ENCODE measurements at places on chromosomes 4 and X.
A peak's percentile ranks its signal among the peaks of the same experiment; 100 is the strongest.

GRCh38 chr4:140679576-140679975, 76.6 kb downstream of the TBC1D9 start:
- DNase-seq: no peak

- no peak for DNase-seq
Measured at GRCh38 chr4:152072001-152072485, 311.2 kb upstream of the GATB start.

DNA sequence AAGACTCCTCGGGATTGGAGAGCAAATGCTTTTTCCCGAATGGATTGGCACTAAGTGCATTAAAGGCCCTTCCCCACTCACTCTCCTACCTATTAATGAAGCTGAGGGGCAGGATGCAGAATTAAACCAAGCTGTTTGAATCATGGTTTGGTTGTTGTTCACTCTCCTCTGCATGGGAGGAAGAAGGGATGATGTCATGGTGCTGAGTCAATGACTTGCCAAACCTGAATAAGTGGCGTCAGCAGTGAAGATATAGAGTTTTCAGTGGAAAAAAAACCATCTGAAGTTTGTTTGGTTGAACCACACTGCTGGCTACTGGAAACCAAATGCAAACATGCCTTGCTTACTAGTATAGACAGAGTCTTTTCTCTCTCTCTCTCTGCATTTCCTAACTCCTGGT, 19.8 kb upstream of the ZXDA start:
- no peak for DNase-seq

DNA sequence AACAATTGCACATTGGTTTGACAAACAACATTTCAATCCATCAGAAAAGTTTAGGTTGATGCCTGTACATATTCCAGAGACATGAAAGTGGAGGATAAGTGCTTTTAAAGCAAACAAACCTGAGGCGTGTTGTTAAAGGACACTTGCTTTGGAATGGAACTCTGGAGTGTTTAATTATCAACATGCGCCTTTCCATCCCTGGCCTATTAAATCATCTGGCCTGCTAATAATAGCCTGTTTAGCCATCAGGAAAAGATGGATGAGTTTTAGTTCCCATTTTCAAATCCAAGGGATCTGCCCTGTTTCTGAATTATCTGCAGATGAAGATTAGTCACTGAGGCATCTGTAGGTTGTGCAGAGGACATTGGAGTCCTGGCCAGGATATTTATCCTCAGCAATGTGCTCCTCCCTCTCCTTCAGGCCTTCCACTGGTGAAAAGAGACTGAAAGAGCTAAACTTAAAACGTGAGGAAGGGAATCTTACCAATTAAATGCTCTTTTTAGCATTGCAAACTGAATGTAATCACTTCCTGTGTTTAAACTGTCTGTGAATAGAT, 388.9 kb downstream of the PPARGC1A start:
- DNase-seq: no peak

GRCh38 chrX:12610079-12610478, 181.1 kb upstream of the PRPS2 start:
- DNase-seq: no peak

DNA sequence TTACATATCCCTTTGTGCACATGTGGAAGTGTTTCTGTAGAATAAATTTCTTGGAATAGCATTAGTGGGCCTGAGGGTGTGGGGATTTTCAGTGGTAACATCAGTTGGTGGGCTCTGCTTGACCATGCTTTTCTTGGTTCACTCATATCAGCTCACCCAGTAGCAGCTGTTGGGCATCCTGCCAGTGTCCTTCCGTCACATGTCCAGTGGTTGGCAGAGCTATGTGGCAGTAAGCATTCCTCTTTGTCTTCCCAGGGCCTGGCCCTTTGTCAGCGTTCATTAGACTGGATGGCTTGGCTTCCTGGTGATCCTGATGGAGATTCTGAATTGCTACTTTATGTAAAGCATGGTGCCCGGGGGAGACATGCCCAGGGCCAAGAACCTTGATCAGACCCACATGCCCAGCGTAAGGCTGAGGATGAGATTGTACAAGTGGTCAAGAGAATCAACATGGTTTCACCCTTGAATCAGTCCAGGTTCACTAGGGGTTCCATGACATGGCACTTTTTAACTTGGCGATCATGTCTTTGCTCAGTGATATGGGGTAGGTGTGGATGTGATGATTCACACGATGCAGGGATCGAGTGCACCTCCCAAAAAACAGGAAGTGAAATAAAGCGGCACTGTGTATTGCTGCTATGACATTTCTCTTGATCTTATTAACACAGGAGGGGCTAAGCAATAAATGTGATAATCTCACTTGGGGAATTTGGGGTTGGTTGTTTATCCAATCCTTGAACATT, 72.1 kb upstream of the IGFBP7 start:
- DNase-seq: no peak

GRCh38 chr4:27218013-27218412, 357.4 kb downstream of the STIM2 start:
- no peak for DNase-seq

DNA sequence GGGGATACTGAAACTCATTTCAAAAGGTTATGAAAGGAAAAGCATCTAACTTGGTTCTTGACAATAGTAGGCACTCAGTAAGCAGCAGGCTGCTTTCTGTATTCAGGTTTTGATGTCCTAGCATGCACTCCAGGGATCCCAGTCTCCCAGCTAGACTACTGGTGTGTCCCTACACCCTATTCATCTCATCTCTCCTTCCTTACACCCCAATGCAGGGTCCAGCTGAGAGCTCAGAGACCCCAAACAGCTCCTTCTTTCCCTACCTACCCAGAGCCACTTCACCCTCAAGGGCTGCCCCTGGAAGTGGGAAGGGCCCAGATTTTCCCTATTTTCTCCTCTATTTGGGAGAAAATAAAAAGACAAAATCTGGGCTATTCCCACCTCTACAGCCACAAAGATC, 1.6 kb upstream of the EFNB1 start:
- no peak for DNase-seq

DNA sequence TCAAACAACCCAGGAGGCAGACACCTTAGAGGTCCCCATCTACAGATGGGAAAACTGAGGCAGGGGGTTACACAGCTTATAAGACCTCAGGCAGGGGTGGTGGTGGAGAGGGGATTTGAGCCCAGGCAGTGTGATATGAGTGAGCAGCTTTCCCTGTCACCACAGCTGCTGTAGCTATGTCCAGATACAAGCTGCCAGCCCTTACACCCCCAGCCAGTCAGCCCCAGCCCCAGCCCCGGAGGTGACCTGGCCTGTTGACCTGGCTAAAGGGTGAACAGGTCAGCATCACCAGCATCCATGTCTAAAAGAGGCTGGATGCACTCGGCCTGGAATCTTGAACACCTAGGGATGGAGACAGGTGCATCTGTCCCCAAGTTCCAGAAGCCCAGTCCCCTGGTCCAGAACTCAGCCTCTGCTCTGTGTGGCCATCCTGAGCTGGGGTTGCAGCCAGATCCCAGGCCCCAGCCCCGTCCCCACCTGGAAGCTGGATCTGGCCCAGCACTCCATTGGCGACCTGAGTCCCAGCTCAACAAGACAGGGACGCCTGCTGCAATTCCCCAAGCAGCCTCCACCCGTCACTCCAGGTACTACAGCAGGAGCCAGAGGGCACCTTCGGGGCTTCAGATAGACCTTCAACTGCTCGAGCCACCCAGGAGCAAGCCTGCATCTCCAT, 89.5 kb downstream of the JAKMIP1 start:
- no peak for DNase-seq

GRCh38 chr4:157204634-157205244, 15.8 kb upstream of the GRIA2 start:
- no peak for DNase-seq

GRCh38 chrX:40644176-40644575, 3.2 kb downstream of the CXorf38 start:
- no peak for DNase-seq

- DNase-seq: no peak
Measured at GRCh38 chr4:137471461-137471860, 60.8 kb downstream of the PCDH18 start.

DNA sequence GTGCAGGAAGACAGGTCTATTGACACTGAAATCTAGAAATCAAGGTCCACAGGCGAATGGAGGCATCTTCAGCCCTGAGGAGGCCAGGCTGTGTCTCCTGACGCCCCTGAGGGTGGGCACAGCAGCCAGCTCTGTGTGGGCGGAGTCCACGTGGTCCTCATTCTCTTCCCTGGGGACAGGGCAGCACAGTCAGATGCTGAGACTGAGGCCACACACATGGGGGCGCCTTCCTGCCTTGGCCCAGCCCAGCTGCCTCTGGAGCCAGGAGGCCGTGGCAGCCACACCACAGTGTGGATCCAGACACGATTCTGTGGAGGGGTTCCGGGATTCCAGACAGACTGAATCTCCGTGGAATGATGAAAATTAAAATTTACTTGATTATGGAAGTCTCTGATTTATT, 20.8 kb downstream of the FGFR3 start:
- DNase-seq: no peak

DNA sequence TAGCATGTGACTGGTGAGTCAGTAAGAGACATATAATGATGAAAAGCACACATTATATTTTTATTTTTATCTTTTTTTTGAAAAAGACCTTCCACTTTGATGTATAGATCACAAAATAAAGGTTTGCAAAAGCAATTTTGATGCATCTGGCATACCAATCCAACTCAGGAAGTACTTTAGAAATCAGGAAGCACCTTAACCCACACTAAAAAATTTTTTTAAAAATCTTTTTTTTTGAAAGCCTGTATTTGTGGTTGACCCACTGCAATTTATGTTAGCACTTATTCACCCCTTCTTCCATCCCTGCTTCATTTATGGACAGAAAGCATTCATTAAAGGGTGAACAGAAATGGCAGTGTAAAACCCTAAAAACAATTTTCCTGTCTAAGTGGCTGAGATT, 16.6 kb downstream of the TMEM255A start:
- DNase-seq: no peak

- no peak for DNase-seq
Measured at GRCh38 chrX:1928805-1929204, 313.9 kb downstream of the ASMT start.

- peak; percentile 7 for DNase-seq
Measured at GRCh38 chr4:10082459-10083272, 33.9 kb downstream of the WDR1 start.

DNA sequence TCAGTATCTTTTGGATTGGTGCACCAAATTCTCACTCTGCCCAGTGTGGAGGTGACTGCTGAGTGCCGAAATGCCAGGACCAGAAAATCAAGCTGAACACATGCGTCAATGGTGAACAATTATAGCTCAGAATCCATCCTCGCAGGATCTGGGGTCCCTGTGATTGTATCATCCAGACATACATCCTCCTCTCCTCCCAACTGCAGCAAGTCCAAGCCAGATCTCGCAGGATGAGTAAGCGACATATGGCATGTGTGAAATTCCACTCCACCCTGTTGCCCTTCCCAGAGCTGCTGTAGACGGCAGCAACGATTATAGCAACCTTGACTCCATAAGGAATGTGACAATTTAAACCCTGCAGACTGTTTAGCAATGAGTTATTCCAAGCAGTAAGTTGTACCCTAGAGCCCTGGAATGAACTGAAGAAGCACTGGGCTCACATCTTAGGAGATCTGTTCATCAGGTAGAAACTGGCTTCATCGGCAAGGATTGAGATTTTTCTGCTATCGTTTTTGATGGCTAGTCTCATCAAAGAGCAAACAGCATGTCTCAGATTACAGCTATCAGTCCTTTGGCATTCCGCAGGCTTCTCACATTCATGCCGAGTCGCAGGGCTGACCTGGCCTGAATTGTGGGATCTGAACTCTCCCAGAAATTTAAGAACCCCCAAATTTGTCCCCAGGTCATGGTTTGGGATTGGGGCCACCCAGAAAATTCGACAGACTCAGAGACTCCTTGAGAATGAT, 35.5 kb upstream of the SORBS2 start:
- no peak for DNase-seq

DNA sequence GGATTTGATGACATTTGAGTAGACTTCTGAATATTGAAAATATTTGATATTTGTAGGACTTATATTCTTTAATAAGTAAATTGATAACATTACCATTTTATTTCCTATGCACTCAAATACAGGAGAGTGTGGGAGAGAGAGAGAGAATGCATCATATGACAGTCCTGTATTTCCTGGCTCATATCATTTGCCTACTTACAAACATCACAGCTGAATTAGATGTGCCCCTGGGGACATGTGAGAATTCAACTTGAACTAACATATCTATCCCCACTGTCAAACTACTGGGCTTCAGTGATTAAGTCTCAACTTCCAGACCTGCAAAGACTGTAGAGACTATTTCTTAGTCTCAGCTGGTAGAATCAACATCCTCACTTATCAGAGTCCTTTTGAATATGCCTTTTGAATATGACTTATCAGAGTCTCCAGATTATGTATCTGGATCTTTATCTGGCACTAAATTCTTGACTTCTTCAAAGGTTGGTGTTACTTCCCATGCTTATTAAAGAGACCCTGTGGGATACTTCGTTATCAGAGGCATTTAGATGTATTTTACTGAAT, 75.5 kb downstream of the PABPC4L start:
- no peak for DNase-seq

DNA sequence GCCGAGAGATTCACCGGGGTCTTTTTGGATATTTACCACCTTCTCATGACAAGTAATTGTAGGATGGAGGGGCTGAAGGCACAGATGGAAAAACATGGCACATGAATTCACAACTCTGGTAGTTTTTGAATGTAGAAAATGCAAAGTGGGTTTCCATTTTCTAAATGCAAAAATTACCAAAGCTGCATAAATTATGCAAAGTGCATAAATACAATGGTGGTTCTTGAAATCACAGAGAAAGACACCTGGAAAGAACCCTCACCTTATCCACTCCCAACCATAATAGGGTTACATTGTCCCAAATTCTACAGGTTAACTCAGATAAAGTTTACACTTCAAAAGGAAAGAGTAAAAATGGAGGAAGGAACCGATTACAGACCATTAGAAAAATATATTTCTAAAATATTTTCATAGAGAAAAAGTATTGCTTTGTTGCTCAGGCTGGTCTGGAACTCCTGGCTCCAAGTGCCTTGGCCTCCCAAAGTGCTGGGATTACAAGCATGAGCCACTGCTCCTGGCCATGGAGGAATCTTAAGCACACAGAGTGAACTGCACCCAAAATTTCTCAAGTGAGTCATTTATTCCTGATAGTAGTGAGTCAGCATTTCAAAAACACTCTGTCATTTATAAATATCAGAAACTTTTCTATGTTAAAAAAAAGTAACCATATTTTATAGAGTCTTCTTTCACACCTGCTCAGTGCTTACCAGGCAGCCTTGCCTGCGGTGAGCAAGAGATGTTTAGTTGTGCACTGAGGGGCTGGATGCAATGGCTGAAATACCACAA, 101.4 kb downstream of the FIP1L1 start:
- no peak for DNase-seq

DNA sequence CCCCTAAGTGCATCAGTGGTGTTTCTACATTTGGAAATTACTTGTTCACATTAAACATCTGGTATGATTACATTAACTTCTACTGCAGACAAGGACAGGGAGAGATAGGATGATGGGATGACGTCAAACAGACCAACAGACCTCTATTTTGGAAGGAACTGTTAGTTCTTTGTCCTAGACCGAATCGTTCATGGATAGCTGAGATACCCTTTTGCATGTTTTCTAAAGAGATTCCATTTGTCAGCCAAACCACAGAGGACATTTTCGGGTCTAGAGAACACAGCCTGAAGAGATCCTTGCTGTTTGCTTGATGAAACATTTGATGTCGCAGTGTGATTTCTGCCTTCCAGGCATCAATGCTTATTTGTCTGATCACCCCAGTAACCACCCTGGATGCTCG, 27.7 kb downstream of the CHST7 start:
- DNase-seq: no peak
